ENCODE measurements at places on chromosomes 11 and 22.

DNA sequence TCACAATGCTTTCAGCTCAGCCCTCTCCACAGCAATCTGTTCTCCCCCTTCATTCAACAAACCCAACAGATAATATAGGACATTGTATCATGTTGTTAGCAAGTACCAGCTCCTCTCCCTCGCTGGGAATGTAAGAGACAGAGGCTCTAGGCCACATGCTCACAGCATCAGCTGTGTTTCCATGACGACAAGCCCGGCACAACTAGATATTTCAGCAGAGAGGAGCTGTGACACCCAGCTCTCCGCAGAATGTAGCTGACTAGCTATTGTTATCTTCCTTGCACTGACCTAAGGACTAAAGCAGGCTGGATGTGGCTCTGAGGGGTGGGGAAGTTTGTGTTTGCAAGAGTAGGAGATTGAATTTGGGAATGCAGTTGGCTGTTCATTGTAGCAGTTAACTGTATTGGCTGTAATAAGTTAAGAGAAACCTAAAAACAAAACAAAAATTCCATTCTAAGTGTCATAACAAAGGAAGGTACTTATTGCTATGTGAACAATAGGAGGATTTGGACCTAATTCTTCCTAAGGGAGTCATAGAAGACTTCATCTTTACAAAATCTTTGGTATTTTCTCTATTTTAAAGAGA lies 28.0 kb upstream of the RRAS2 start:
- no peak for DNase-seq

GRCh38 chr11:34259087-34259486 lies 98.7 kb downstream of the ABTB2 start:
- no peak for DNase-seq

DNA sequence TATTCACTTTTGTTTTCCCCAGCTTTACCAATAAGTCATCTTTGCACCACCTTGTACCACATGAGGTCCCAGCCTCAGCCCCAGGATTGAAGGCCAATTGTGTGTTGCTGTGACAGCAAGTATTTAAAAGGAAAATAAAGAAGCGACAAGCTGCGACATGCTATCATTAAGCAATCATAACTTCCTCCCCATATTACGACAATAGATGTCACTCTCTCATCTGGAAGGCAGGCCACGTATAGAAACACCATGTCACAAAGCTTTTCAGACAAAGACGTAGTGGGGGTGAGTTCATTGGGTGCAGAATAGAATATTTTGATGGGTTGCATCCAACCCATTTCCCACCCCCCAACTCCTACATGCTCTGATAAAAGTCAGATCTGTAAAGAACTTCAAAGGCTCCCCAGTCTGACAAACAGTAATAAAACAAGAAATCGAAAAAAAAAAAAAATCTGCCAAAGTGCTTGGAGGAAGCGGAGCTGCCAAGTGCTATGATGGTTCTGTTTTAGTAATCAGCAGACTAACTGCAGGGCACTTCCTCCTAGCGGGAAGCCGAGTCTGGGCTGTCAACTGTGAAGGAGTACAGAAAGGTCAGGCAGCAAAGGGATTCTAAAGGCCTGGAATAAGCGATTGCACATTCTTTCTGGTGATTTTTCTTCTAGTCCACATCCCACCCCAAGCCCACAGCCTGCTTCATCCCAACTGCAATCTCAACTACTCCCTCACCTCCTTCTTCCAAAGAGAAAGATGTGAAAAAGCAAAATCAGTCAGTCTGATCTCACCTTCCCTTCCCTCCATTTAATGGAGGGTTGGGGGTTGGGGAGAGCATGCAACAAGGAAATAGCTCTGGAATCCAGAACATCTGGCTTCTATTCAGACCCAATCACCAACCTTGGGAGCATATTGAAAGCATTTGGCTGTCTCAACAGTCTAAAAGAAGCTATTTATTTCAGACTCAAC lies 131.4 kb upstream of the UBASH3B start:
- no peak for DNase-seq

- no peak for DNase-seq
Measured at GRCh38 chr11:2808850-2809846, 76.4 kb downstream of the CDKN1C start.

DNA sequence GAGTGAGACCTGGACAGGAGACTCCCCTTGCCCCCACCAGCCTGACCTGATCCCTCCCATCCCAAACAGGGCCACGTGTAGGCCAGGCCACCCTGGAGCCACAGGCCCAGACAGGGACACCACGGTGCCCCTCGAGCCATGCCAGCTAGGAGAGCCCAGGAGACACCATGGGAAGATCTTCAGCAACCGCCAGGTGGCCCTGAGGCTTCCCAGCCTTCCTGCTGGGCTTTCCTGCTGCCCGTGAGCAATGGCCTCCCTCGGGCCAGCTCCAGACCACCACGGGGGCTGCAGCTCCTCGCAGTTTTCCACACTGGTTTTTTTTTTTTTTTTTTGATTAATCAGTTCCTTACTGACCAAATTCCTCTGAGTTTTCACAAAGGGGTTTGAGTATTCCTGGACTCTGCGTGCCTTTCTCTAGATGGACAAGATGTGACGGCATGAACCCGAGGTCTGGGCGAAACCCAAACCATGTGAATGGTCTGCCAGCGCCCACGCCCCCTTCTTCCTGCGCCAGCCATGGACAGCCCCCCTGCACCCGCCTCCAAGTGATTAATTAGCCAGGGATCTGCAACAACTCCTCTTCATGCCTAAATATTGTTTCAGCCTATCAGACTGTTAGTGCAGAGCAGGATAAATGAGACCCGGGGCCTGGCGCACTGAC lies 40.9 kb downstream of the TBX1 start:
- no peak for DNase-seq

DNA sequence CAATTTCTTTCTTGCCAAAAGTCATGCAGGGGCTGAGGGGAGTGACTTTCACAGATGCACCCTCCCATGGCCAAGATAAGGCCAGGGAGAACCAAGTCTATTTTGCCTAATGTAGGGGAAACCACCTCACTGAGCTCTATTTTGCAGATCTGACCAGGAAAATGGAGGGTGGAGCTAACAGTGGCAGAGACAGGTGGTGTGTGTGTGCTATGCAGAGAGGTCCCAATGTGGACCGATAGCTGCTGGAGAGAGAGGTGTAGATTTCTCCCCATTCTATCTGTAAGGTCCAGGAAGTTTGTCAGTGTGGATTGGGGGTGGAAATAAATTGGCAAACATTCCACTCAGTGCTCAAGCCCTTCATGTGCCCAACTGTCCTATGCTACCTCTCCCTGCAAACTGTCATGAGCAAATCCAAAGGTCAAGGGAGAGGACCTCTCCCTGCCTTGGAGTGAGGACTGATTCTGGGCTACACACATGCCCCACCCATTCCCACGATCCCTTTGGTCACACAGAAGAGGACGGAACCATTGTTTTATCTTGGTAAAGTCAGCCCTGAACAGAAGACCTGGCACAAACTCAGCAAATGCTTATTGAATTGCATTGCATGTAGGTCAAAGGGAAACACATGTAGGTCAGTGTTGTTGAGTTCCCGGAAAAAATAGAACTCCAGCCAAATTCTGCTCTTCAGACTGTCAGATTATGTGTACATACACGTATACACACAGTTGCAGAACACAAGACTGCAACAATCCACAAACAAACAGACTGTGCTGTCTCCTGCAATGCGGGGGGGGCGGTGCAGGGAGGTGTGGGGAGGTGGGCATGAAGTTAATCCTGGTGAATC lies 65.9 kb downstream of the C11orf58 start:
- DNase-seq = no peak

DNA sequence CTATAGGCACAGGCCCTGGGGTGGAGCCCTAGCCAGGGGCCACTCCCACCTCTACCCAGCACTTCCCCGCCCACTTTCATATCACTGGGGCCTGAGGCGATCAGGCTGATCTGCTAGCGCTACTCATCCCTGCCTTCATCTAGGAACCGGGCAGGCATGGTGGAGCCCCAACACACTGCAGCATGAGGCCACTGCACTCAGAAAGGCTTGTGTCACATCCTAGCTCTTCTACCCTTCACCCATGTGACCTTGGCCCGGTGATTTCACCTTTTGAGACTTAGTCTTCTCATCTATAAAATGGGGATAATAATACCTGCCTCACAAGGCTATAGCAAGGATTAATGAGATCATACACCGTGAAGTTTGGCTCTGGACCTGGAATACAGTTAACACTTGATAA lies 18.1 kb upstream of the GDPD5 start:
- DNase-seq = no peak

DNA sequence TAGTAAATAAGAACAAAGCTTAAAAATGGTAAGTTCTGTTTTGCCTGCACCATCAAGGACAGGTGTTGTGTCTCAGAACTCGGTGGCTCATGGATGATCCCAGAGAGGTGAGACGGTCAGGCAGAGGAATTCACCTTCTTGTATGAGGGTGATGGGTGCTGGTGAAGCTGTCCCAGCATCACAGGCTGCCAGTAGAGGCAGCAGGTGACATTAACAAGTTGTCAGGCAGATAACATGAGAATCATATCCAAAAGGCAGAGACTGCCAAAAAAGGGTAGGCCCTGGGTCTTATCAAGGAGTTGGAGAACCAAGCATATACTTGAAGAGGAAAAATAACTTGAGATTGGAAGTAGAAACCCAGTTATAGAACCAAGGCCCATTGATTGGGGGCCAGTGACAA lies 437.8 kb downstream of the DYNC2H1 start:
- DNase-seq = no peak

GRCh38 chr22:41826021-41826420 lies 6.9 kb upstream of the SREBF2 start:
- DNase-seq = no peak

DNA sequence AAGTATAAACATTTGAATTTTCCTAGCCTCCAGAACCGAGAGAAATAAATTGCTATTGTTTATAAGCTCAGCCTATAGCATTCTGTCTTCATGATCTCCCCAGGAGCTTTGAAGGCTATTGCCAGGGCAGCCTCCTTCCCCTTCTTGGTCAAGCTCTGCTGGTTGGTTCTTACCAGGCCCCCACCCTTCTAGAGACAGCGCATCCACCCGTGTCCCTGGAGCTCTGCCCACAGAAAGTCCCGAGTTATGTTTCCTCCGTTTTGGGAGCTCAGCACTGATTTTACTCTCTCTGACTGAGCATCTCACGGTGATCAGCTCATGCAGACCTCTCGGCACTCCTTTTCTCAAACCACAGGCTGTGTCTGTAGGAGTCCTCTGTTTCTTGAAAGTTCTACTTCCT lies 123.8 kb upstream of the SORL1-AS1 start:
- DNase-seq = no peak

DNA sequence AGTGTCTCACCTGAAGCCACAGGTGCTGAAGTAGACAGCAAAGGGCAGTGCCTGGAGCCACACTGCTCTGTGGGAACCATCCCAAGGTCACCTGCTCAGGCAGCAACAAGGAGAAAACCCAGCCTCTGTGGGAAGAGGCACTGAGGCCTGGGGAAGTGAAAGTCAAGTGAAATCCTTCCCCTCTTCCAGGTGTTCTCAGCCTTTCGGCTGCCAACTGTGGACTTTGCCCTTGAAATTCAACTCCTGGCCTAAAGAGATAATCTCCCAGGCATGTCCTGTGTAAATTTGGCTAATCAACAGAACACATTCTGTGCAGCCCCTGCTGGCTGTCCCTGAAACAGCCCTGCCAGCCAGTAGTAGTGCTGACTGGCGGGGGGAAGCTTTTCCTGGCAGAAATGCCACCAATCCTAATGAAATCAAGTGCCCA lies 112.1 kb downstream of the RPL27A start:
- no peak for DNase-seq

DNA sequence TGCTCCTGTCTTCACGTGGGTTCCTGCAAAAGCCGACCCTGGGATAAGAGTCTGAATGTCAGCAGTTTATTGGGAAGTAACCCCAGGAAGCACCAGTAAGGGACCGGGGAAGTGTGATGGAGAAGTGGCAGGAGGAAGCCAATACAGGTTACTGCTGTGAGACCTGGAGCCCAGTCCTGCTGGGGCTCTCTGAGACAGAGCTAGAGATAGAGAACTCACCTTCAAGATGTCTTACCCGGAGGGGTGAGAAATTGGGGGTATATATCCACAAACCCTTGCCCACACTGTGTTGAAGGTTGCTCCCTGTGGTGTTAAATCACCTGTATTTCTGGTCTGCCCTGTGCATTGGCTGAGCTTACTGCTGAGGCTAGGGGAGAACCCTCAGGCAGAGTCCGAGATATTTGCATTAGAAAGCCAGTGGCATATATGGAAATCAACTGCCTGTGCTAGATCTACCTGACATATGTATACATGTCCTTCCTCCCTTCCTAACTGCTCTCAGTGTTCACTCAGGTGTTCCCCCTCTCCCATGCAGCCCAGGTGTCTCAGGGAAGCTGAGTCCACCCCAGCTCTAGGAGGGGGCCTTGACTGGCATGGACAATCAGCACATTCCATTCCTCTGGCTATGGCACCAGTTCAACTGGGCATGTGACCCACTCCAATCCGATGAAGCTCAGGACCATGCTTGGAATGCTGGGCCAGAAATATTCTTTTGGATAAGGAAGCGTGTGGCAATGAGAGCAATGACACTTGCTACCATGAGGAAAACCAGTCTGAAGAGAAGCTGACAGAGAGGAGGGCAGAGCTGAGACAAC lies 6.8 kb upstream of the MICAL2 start:
- DNase-seq = no peak

- no peak for DNase-seq
Measured at GRCh38 chr11:45428116-45428515, 142.0 kb upstream of the SYT13 start.

- no peak for DNase-seq
Measured at GRCh38 chr11:69298267-69299022, 4.5 kb downstream of the MYEOV start.

DNA sequence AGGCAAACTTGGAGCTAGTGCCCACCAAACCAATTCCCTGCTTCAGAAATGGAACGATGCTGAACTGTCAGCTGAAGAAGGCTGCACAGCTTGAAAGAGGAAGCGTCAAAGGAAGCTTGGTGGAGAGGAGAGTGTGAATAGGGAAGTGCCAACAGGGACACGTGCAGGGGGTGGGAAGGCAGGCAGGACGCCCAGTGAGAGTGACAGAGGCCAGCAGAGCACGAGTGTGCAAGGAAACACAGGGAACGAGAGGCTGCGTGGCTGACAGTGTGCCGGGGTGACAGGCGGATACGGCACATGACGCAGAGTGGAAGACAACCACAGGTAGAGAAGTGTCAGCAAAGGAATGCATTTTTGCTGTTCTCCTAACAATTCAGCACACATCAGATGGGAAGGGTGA lies 196.4 kb downstream of the LARGE1 start:
- no peak for DNase-seq

Measured in Panc1 (cell line).